ENCODE measurements at places on chromosomes 2 and 18.
A peak's percentile ranks its signal among the peaks of the same experiment; 100 is the strongest.

GRCh38 chr2:105858868-105859693 lies 114.4 kb downstream of the NCK2 start:
- no peak for DNase-seq

GRCh38 chr18:36128907-36129299 lies 237 bp downstream of the SLC39A6 start:
- no peak for DNase-seq

GRCh38 chr2:187982668-187983067 lies 309.0 kb upstream of the GULP1 start:
- no peak for DNase-seq

GRCh38 chr2:101516823-101517690 lies 42.1 kb upstream of the RFX8 start:
- no peak for DNase-seq

DNA sequence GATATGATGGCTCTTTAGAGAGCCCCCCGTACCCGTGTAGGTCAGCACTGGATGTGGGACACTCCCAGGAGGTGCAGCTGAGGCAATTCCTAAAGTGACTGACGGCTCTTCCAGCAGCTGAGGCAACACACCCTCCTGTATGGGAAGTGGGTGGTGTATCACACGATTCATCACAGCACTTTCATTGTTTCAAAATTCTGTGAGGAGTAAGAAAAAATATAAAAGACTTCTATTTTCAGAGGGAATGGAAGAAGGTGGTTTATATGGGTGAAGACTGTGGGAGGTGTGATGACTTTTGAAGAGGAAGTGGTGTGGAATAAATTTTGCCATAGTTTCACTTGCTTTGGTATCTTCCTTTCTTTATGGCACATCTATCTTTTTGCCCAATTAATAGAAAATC lies 22.3 kb downstream of the QPCT start:
- DNase-seq, result no peak

DNA sequence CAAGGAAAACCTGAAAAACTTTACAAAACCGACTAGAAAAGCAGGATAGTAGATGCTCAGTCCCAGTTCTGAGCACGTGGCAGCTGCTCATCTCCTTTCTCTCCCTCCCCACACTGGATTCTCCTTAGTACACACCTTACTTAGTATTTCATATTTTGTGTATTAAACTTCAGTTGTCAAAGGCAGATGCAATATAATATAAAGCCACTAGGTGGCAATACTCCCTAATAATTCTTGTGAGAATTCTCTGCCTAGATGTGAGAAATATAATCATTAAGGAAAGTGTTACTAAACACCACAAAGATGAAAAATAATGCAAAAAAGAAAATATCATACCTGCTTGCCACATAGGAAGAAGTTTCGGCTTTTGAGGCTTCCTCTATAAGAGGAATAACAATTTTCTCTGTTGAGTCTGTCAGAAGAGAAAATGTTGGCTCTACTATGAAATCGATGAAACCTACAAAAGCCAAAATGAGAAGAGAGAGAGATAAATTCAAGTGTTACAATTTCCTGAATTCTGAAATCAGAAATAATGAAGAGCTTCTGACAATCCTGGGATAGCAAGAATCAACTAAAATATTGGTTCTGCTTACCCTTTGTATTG lies 200.6 kb downstream of the PPP1R1C start:
- DNase-seq, result no peak

- DNase-seq, result no peak
Measured at GRCh38 chr2:61055557-61055956, 10.1 kb upstream of the SANBR start.

DNA sequence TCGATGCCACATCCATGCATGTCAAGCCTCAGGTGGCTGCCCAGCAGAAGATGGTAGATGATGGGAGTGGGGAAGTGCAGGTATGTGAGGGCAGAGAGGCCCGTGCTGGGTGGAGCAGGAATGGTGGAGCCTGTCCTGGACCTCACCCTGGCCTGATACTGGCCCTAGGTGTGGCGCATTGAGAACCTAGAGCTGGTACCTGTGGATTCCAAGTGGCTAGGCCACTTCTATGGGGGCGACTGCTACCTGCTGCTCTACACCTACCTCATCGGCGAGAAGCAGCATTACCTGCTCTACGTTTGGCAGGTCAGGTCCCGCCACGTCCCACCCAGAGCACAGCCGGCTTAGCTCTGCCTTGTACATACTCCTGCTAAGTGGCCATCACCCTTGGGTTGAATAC lies 13.0 kb downstream of the VIL1 start:
- no peak for DNase-seq

- DNase-seq, result no peak
Measured at GRCh38 chr2:98507461-98507860, 62.8 kb downstream of the INPP4A start.

DNA sequence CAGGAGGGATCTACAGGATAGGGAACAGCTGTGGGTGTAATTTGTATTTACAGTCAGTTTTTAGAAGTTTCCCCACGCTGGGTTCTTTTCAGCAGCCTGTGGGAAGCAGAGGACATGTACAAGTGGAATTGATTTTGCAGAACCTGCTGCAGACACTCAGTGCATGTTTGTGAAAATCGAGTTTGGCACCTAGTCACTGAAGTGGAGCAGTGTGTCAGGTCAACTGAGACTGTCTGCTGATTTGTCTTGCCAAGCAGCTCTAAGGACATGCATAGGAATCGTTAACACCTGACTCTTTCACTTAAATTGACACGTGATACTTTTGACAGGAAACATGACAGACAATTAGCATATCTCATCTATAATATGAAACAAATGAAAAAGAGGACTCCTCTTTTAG lies 416.6 kb downstream of the TMX3 start:
- DNase-seq, result no peak

DNA sequence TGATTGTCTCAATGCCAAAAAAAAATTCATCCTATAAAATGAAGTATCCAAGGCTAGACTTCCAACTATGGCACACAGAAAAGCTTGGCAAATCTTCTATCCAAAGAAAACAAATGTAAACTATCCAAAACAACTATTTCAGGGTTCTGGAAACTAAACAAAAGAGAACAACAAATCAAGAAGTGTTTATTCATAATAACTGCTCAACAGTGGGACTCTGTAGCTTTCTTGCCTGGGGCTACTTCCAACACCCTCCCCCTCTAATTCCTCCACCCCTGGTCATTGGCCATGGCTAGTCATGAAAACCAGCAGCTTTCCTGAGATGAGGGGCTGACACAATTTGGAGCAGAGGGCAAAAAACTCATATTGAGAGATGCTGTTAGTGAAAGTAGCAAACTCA lies 107.0 kb downstream of the EXOC6B start:
- no peak for DNase-seq

GRCh38 chr18:46916551-46917107 lies 678 bp downstream of the PIAS2 start:
- no peak for DNase-seq

- DNase-seq, result no peak
Measured at GRCh38 chr18:260547-260946, 7.3 kb downstream of the THOC1 start.

GRCh38 chr18:62131301-62131909 lies 55.5 kb downstream of the PIGN start:
- peak; percentile 18 for DNase-seq

- no peak for DNase-seq
Measured at GRCh38 chr18:63570721-63571120, 16.4 kb upstream of the SERPINB13 start.

DNA sequence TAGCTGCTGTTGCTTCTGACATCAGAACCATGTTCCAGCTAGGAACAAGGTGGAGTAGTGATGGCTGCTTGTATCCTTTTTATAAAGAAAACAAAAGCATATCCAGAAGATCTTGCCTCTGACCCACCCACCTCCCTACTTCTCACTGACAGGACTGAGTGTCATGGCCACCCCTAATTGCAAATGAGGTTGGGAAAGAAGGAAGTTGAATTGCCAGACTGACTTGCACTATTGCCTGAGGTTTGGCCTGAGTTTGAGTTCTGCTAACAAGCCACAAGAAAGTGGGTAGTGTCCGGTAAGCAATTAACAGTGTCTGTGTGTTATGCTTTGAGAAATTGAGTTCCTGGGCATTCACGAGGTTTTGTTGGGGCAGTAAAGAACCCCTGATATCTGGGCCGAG lies 22.8 kb downstream of the SGPP2 start:
- DNase-seq, result no peak

- no peak for DNase-seq
Measured at GRCh38 chr2:146246736-146247523, 1597.9 kb upstream of the ACVR2A start.

- no peak for DNase-seq
Measured at GRCh38 chr2:98453531-98453930, 8.9 kb downstream of the INPP4A start.

GRCh38 chr2:135183822-135184221 lies 131.7 kb downstream of the RAB3GAP1 start:
- DNase-seq, result no peak

- DNase-seq, result no peak
Measured at GRCh38 chr18:13136904-13137669, 81.5 kb upstream of the LDLRAD4 start.

- no peak for DNase-seq
Measured at GRCh38 chr2:151120011-151120410, 141.7 kb downstream of the RBM43 start.

DNA sequence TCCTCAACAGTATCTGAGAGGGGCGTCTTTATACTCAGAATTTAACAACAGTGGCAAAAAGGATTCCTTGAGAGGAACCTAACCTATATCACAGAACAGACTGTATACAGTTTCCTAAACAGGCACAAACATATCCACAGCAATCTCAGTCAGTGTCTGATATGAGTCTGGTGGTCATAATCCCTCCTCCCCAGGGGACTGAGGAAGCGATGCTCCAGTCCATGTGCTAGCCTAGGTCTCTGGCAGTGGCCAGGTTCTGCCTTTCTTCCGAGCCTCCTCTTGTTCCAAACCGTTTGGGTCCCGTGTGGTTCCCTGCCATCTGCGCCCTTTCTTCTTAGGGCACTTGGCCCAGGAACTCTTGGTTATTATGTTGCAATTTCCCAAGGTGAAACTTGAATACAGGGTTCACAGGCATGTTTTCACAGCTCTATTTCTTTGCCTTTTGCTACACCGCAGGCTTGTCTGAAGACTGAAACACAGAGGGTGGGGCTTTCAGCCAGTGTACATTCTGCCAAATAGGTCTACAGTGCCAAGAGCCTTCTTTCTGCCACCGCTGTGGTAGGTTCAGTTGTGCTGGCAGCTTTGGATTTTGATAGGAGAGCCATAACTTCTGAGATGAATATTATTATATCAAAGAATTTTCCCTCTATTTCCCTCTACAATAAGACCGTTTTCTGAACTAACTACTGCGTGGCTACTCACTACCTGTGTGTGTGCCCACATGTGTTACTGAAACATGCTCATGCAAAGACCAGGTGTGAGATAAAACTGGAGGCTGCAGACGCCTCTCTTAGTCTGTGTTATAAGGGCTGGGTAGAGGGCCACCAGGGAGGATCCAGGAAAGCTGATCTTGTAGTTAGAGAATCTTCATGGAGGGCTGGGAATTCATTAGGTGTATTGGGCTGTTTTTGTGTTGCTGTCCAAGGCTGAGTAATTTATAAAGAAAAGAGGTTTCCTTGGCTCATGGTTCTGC lies 75.0 kb upstream of the HAAO start:
- no peak for DNase-seq

GRCh38 chr2:131050896-131051295 lies 42.4 kb downstream of the FAM168B start:
- DNase-seq, result no peak

DNA sequence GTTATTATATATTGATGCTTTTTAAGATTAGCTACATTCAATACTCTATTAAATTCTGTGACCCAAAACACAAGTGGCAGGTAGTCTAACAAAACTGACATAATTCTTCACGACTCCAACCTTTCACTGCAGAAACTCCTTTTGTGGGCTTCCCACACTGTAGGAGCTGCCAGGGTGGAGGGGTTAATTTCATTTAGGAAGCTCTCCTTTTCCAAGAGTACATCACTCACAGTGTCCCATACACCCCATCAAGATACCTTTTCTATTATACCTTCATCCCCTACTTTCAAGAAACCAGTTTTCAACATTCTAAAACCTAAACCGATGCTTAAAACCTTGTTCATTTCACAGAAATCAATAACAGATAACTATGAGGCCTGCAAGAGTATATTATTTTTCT lies 825 bp downstream of the THUMPD2 start:
- DNase-seq, result no peak

- DNase-seq, result no peak
Measured at GRCh38 chr2:164213916-164214315, 407.4 kb downstream of the GRB14 start.

DNA sequence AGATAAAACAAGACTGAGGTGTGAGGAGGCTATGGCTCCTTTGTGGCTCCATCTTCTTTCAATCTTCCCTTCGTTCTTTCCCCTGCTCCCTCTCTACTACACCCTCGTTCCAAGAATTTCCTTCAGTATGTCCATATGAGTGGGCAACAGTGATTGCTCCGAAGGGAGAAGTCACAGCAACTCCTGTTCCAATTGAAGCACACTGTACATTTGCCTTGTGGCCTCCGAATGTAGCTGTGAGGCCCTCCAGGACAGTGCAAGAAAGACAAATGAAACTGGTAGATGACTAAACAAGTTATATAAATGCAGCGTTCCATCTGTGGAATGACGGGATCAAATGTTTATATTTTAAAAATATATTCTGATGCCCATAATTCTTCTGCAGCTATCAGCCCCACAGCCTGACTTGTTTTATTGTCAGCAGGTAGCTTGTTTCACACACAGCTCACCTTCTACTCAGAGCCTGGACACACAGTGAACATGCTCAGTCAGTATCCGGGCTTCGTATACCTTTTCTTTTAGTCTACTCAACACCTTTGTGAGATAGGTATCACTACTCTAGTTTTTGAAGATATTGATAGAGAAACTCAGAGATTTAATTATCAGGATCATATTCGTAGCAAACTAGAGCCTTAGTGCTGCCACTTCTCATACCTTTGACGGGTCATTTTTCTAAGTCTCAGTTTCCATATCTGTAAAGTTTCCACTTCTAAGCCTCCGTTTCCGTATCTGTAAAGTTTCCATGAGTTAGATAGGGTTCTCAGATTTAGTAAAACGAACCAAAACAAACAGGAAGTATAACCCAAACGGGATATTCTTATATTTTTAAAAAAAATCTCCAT lies 216.7 kb upstream of the STON1 start:
- DNase-seq, result no peak

DNA sequence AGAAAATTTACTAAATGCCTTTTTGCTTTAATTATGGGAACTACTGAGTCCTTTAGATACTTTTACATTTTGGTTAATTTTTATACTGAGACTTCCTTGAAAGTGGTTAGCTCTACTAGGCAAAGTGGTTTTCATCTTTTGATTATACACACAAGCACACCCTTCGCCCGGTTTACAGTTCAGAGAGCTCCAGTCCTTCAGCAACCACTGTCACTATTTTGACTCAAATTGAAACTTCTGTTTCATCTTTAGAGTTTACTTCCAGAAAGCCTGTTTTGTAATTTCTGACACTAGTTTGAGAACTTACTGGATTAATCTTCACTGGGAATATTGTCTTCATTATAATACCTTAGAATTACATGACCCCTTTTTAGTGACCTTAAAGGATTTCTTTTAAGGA lies 140.3 kb upstream of the FOSL2 start:
- no peak for DNase-seq
